Left ventricle myocardium superior (tissue), 1 donor: ENCODE measurements at places on chromosomes 3 and 15. TPM values are rescaled to one million over a fixed set of nuclear protein-coding genes. Genes with fewer than 3 reads are reported as not detected.

Gene SERINC4
- not detected for total RNA-seq

Gene DPPA2
- total RNA-seq: not detected

Gene AMIGO3
- total RNA-seq: not detected

Gene CTXN2
- total RNA-seq: not detected

GRCh38 chr15:26461847-26462608, 310.8 kb downstream of the GABRB3 start:
- no peak for DNase-seq

- no peak for DNase-seq
Observed at GRCh38 chr15:71124937-71125790, 9.9 kb downstream of the THSD4 start.

DNA sequence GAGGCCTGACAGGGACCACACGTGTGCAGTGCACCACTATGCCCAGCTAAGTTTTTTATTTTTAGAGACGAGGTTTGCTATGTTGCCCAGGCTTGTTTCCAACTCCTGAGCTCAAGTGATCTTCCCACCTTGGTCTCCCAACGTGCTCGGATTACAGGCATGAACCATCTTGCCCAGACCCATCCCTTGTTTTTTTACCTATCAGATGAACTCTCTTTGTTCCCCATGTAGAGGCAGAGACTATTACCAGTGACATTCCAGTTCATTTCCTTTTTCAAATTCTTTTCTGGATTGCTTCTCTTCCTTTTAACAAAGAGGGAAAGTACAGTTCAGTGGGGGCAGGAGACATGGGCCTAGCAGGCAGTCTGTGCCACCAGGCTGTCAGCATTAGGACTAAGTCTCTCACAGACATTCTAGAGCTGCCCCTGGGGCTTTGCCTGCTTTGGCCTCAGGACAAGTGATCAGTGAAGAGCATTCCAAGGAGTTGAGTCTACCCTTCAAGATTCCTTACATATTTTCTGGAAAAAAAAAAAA, 103.5 kb upstream of the SLC7A14 start:
- DNase-seq: no peak

DNA sequence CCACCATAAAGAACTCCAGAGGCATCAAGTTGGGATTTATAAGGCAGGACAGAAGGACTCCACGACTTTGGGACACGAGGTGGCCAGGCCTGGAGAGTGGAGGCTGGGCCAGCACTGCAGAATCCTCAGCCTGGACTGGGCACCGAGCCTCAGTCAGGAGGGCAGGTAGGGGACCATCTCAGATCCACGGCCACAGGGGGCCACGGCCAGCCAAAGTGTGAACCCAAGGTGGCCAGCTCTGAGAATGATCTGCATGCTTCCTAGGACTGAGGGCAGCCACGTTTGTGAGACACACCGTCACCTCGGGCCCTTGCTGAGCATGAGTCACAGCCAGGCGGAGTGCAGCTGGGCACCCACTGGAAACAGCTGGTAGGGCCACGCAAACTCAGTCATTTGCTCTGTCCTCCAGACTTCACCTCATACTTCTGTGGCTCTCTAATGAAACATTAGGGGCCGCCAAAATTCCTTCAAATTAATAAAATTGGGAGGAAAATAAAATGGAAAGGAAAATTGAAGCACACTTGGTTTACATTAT, 65.8 kb downstream of the CTNNB1 start:
- no peak for DNase-seq
